COLO829 (cell line): ENCODE measurements at places on chromosomes 5 and 9.

DNA sequence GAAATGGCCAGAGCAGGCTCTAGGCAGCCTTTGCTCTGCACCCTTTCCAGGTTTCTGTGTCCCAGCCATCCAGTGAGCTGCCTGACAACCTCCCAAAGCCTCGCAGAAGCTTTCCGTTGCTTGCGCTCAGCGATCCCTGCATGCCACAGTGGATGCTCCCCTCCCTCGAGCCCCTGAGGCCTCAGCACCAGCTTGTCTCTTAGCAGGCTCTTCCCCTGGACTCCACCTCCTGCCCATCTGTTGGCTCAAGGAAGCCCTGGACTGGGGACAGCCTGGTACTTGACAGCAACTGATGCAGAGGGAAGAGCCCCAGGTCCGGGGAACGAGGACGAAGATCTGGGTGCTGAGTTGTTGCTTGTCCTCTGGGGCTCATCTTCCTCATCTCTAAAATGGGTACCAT lies 23.2 kb downstream of the TSPAN17 start:
- DNase-seq: no peak

- DNase-seq: no peak
Observed at GRCh38 chr5:97847920-97848631, 665.0 kb upstream of the RIOK2 start.

GRCh38 chr9:111501648-111502047 lies 17.5 kb upstream of the ECPAS start:
- DNase-seq: no peak

GRCh38 chr9:128439273-128439672 lies 16.5 kb upstream of the ODF2 start:
- no peak for DNase-seq

DNA sequence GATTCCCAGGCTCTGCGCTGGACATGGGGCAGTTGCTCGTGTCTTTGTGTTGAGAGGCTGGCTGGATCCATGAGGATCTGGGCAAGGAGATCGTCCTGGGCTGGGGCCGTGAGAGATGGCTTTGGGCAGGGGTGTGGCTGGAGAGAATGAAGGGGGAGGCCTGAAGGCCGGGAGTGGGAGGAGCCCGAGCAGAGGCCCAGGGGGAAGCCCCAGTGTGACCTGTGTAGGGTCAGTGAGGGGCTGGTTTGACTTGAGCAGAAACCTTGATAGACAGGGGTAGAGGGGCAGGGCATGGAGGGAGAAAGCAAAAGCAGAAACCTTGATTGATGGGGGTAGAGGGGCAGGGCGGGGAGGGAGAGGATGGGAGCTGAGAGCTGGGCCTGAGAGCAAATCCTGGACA lies 54.4 kb upstream of the ASS1 start:
- DNase-seq: no peak

- DNase-seq: no peak
Observed at GRCh38 chr5:53318303-53318702, 162.1 kb upstream of the FST start.

DNA sequence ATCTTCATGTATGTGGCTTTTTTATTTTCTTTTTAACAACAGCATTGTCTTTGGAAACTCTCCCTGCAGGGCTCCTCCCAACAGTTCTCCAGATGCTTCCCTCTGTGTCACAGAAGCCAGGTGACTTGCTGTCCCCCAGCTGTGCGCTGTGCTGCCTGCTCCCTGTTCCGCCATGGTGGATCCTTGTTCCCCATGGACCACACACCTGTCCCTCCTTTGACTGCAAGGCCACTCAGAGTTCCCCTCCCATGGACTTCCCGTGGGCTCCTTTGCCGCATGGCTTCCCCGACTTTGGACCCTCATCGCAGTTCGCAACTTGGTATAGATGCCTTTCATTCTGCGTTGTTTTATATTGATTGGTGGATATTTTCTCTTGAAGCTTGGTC lies 18.6 kb downstream of the ANKRD33B start:
- DNase-seq: no peak

DNA sequence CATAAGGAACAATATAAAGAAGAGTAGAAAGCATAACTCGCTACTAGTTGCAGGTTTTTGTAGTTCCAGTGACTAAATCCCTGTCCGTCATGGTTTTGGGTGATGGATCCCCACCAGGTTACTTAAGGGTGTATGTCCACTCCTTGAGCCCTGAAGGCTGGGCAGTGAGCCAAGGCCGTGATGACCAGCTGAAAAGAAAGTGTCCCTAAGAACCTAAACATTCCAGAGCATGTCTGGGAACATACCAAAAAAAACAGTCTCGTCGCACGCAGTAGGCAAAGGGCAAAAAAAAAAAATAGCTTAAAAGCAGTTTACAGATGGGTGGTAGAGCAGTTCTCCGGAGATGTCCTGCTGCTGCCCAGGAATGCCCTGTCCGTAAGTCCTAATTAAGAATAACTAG lies 21.4 kb upstream of the SNAPC3 start:
- DNase-seq: no peak

- no peak for DNase-seq
Observed at GRCh38 chr5:167631191-167631590, 660.3 kb upstream of the WWC1 start.

GRCh38 chr9:93652604-93653592 lies 76.5 kb downstream of the PHF2 start:
- no peak for DNase-seq

DNA sequence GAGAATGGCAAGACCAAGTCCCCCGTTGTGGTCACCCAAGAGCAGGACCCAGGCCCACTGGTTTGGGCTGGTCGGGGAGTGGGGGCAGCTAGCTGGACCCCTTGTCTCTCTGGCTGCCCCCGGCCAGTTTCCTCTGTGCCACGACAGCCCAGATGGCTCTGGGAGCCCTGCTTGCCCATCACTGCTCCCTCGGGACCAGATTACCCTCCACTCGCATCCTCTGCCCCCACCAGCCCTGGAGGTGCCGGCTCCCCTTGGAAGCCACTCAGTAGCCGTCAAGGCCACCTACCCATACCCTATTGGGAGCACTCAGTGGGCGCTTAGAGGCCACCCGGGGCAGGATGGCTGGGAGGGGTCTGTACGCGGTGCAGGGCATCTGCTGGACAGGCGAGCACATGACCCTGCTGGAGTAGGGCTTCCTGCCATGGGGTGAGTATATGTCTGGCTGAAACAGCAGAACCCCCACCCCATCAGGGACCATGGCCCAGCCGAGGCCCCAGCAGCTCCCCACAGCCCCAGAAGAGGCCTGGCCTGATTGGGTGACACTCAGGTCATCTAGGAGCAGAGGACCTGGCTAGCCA lies 70.0 kb downstream of the ZNF354C start:
- no peak for DNase-seq

DNA sequence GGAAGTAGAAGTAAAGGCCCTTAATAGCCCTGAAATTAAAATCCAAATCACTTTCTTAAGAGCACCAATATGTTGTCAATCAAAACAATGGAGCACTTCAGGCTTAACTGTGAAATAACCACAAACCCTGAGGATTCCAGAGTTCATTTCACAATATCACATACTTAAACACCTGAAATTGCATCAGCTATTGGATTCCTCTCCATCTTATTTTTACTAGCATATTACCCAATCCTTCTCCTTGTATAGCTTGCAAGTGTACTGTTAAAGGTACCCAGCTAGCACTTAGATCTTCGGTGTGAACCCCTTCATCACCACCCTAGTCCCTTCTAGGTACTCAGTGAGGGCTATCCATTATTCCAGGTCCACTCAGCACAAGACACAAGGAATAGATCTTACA lies 287.3 kb downstream of the EFNA5 start:
- DNase-seq: no peak

DNA sequence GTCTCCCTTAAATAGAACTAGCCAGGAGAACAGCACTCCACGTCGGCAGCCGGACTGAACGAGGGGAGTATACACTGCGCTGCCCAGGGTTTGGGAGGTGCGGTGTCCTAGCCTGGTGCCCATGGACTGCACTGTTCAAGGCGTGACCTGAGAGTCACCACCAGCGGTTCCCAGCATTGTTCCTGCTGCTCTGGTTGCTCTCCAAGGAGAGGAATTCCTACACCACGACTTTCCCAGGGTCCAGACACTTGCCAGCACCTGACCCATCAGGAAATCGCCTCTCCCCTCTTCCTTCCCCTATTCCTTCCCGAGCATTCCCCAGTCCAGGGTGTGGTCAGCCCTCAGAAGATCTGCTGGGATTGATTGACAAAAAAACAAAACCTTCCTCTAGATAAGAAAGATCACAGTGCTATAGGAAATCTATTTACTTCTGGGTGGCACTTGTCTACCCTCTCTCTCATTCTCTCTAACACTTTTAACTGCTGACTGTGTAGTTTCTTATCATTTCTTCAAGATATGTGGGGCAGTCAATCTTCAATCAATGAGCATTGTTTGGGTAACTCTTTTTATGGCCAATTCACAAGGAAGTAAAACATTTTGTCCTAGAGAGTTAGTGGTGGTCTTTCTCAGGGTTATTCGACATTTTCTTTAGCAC lies 297.8 kb upstream of the ACTBL2 start:
- DNase-seq: no peak

GRCh38 chr5:57036761-57037160 lies 84.8 kb upstream of the MIER3 start:
- DNase-seq: no peak

GRCh38 chr5:139133282-139133681 lies 64.9 kb downstream of the SIL1 start:
- no peak for DNase-seq

DNA sequence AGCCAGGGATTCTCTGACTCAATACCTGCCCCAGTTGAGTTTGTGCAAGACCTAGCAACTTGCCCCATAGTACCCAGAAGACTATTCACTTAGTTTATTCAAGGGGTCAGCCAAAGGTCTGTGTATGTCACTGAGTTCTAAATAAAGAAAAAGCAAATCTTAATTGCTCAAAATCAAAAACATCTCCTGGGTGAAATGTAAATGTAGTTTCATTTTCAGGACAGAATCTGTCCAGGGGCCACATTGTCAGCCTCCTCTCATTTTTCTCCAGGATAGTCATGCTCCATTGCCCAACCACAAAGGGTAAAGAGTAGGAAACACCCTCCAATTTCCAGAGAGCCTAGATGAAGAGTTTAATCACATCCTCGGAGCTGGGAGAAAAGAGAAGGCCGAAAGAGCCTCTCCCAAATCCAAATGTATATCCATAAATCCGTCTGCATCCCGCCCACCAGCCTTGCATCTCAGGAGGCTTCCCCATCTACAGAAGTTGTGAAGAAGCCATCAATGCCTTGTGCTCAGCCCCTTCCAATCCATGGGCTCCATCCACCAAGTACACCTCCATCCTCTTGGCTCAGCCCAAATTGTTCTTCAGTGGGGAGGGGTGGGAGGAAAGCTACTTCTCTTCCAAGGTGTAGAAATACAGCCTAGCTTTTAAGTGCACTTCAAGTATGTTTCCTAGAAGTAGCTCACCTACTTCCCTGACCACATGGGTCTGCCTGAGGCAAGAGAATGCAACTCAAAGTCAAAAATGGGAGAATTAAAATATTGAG lies 26.9 kb downstream of the ADAM19 start:
- no peak for DNase-seq

GRCh38 chr9:18499980-18500379 lies 26.0 kb downstream of the ADAMTSL1 start:
- no peak for DNase-seq

DNA sequence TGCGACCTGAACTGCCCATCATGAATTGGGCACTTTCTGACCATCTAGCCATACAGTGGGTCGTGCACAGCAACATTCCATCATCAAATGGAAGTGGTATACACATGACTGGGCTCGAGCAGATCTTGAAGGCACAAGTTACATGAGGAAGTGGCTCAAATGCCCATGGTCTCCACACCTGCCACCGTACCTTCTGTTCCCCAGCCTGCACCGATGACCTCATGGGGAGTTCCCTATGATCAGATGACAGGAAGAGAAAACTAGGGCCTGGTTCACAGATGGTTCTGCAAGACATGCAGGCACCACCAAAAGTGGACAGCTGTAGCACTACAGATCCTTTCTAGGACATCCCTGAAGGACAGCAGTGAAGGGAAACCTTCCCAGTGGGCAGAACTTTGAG lies 21.8 kb downstream of the MTMR12 start:
- DNase-seq: no peak

DNA sequence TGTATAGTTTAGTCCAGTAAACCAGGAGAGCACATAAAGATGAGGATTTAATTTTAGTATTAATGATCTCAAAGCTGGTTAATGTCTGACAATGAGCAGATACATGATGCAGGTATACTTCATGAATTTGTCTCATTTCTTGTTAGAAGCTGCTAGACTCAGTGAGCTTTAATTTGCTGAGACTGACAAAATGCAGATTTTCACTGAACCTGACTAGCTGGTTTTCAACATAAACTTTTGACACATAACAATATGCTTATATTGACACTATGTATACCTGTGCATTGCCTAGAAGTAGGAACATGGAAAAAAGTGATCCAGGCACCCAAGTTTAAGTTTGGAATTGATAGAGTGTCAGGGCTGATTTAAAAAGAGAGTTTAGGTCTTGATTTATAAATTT lies 10.8 kb downstream of the UBLCP1 start:
- DNase-seq: no peak

- no peak for DNase-seq
Observed at GRCh38 chr5:61732369-61732768, 400.3 kb downstream of the ZSWIM6 start.

DNA sequence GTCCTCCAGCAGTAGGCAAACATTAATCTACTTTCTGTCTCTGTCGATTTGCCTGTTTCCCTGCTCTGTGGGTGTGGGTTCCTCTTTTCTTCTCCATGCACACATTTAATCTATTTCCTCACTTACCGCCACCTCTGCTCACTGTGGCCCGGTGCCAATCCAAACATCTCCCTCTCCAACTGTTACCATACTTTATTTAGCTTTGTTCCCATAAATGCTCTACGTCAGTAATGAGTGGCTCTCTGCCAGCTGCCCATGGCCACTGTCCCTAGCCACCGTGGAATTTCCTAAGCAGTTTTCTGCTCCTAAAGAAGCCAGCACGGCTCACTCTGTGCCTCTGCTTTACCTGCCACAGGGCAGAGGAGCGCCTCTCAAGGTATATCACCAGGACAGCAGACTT lies 19.5 kb upstream of the GOLPH3 start:
- DNase-seq: no peak

DNA sequence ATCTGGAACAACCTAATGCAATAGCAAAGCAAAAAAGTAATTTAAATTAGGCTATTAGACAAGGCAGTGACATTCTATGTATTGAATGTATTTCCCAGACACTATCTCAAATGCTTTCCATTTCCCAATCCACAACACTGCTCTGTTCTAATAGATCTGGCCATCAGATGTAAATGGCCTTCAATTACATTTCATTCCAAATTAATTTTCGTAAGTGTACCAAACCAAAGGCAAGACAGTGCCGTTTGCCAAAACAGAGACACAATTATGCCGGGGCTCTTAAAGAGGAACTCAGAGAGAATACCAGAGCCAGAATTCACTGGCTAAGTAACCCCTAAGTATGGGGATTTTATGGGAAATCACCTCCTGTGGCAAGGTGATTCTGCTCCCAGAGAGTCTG lies 63.1 kb downstream of the GNAQ start:
- DNase-seq: no peak
